HT-29 (cell line): ENCODE measurements at places on chromosomes 5 and 9. TPM values are rescaled to one million over a fixed set of nuclear protein-coding genes. Genes with fewer than 3 reads are reported as not detected.

The TRIM7 gene
- total RNA-seq, result 2.9 and 5.5 TPM in 2 replicates

The PCDHGA4 gene
- total RNA-seq, result 0.05 TPM in 1 of 2 replicates, not detected in the other

The DOCK8 gene
- not detected in 2 replicates for total RNA-seq

The GABBR2 gene
- not detected in 2 replicates for total RNA-seq

The KCNIP1 gene
- total RNA-seq, result not detected in 2 replicates

DNA sequence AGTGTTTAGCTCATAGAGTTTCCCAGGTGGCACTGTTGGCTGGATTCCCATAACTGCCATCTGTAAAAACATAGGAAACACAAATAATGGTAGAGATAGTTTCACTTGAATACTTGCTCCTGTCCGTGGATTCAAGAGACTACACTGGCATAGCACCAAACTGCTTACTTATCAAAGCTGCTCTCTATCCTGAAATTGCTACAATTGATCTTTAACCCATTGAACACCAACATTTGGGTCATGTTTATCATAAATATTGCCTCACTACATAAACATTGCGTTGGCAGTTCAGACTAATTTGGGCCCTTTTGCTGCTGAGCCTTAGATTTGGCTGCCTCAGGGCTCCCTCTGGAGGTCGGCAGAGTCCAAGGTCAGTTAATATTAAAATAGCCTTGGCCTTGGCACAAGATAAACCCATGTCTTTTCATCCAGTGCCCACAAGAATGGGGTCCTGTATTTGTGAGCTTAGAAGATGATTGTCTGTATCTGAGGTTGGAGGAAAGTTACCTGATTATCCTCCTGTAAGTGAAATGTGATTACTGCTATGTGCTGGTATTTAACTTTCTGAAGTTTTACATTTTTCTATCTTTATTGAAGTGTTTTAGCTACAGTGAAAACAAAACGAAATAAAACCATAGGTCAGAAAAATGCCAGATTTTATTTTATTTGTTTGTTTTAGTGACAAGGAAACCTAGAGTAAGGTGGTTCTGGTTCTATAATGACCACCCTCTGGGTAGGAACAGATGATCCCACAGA lies 4.0 kb upstream of the RANBP3L start:
- DNase-seq, result peak; percentile 72

The PAEP gene
- total RNA-seq, result not detected in 2 replicates

DNA sequence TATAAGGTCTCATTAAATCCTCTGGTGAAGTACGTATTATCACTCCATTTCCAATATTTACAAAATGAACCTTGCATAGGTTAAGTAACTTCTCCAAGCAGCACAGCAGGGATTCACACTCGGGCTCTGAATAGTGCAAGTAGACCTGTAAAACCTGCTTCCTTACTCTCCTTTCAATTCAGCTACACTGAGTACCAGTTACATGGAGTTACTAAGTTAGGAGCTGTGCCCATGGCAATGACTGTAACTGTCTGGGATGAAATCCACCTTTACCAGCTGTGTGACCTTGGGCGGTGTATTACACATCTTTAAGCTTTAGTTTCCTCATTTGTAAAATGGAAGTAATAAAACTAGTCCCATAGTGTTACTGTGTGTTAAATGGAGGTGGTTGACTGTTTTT lies 15.9 kb upstream of the MOB3B start:
- DNase-seq, result no peak

- no peak for DNase-seq
Observed at GRCh38 chr9:128120741-128121465, 6.6 kb downstream of the PTGES2 start.

DNA sequence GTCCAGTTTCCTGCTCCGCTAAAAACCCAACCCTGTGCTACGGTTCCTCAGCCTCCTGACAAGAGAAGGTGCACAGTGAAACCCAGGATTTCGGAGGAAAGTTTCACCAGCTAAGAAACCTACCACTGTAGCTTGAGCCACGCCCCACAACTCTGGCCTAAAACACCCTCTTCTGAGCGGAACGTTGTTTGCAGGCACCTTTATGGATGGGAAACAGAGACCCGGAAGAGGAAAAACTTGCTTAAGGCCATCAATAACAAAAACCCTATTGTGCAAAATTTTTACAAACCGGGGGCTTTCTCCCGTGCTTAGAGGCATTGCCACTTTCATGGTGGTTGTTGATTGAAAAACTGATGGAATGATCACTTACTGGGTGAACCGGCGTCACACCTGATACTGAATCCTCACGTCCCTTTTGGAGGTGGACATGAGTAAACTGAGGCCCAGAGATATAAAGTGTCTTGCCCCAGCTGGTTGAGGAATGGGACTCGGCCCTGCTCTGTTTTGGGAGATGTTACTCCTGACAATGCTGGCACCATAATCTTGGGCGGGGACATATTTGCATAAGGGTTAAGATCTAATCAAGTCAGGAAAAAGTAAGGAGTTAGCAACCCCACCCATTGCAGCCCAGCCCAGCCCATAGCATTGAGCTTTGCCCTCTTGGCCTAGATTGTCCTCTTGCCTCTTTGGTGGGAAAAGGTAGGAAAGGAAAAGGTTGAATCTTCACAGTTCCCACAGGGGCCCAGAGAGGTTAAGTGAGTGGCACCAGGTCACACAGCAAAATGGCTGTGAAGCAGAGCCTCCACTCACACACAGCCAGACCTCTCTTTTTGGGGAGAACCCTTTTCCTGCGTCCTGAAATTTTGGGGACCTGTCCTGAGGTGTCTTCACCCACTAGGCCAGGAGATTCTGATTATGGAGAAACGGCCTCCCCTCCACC lies 23.2 kb upstream of the PTGS1 start:
- peak; percentile 44 for DNase-seq

- DNase-seq, result no peak
Observed at GRCh38 chr5:177189416-177189815, 55.8 kb downstream of the NSD1 start.

- peak; percentile 77 for DNase-seq
Observed at GRCh38 chr9:34380511-34381315, 4.0 kb upstream of the MYORG start.

GRCh38 chr9:32677931-32678330 lies 42.5 kb upstream of the TAF1L start:
- DNase-seq, result no peak

GRCh38 chr5:151676719-151677118 lies 10.0 kb downstream of the SPARC start:
- DNase-seq, result no peak

The NMUR2 gene
- 20.6 and 26.2 TPM in 2 replicates for total RNA-seq

The PPP2CA gene
- total RNA-seq, result 212 and 215 TPM in 2 replicates

- no peak for DNase-seq
Observed at GRCh38 chr5:167752936-167753335, 538.5 kb upstream of the WWC1 start.

The INPP5E gene
- total RNA-seq, result 15.9 and 16.4 TPM in 2 replicates

DNA sequence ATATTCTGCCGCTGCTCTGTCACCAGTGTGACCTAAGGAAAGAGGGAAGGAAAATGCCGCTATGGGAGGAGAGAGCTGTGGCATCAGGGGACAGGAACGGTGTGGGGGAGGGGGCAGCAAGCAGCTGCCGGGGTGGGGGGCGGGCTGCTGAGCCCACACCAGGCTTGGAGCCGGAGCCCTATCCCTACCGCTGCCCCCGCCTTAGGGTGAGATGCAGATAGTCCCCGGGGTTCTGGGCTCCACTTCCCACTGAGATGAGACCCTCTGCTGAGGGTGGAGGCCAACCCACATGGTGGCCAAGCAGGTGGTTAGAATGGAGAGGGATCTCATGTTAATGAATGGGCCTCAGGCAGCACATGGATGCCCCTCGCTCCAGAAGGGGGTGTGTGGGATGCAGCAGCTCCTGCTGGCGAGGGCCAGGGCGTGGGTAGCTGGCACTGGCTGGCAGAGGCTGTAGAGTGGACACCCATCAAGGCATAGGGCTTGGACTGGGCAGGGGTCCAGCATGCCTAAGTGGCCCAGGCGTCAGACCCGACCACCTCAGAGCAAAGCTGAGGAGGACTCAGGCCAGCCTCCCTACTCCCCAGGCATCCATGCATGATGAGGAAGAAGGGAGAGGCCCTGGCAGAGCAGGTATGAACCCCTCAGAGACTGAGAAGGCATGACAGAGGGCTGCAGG lies 131.5 kb downstream of the ZNF354C start:
- no peak for DNase-seq

GRCh38 chr5:126428421-126428820 lies 5.2 kb downstream of the GRAMD2B start:
- DNase-seq, result no peak

- DNase-seq, result no peak
Observed at GRCh38 chr9:89166852-89167251, 11.8 kb downstream of the SHC3 start.

- DNase-seq, result no peak
Observed at GRCh38 chr5:129410488-129410887, 49.6 kb upstream of the ADAMTS19 start.

The SLC25A2 gene
- 0.33 TPM in 1 of 2 replicates, not detected in the other for total RNA-seq

DNA sequence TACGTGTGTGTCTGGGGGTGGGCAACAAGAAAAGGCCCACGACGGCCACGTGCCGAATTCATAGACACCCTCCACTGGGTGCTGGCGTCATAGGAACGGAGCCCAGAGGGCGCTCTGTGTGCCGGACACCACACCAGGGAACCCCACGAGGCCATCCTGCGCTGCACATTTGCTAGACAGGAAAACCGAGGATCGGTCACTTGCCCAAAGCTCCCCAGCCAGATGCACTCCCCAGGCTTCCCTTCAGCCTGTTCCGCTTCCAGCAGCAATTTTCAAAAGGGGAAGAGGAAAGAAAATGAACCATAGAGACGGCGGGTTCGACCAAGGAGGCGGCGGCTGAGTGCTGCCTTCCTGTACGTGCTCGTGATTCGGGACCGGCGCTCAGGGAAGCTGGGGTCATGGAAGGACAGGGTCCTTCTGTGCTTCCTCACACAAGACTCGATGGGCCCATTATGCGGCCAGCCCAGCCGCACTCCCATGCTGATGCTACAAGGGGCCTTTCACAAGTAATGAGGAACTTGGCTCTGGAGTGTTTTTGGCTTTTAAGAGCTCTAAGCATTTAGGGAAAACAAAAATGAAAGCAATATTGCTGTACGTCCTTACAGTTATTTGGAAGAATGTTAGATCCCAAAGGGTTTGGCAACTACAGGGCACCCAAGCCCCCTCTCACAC lies 124.6 kb upstream of the SARDH start:
- no peak for DNase-seq

DNA sequence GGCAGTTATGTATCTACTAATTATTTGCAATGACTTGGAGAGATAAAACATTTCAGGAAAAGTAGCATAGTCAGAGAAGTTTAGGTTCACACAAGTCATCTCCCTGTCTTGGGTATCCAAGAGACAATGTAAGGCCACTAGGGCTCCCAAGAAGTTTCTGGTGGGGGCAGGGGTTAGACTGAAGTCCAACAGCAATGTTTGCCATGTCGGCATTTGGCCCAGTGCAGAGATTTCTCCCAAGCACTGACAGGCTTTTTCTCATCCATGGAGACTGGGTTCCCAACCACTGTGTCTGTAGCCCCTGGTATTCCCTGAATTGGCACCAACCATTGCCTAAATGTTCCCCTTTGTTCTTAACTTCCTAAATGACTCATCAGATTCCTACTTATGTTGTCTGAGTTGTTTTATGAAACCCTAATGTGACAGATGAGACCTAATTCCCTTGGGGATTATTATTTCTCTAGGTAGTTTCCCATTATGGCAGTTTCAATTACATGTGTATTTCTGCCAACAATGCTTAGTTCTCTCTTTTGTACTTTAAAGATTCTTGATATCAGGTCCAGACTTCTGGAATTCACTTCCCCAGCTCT lies 103.6 kb upstream of the EGFLAM start:
- no peak for DNase-seq

GRCh38 chr5:35198075-35198474 lies 32.2 kb downstream of the PRLR start:
- DNase-seq, result peak; percentile 55

The NREP gene
- total RNA-seq, result 0.97 and 3.5 TPM in 2 replicates

The PCDHA4 gene
- not detected in 2 replicates for total RNA-seq

DNA sequence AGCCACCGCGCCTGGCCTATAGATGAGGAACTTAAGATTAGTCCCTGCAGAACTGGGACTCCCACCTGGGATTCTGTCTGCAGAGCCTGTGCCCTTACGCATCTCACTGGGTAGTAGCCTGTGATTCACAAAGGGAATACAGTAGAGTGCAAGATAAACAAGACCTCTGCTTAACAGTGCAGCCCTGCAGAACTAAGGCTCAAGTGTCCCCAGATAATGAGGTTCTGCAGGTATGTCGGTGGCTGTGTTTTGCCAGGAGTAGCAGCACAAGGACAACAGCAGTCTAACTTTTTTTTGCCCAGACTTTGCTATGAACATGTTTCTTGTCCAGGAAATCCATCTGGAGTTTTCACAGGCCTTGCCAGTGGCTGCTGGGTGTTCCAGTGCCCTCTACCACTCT lies 59.7 kb downstream of the DCP2 start:
- DNase-seq, result no peak

DNA sequence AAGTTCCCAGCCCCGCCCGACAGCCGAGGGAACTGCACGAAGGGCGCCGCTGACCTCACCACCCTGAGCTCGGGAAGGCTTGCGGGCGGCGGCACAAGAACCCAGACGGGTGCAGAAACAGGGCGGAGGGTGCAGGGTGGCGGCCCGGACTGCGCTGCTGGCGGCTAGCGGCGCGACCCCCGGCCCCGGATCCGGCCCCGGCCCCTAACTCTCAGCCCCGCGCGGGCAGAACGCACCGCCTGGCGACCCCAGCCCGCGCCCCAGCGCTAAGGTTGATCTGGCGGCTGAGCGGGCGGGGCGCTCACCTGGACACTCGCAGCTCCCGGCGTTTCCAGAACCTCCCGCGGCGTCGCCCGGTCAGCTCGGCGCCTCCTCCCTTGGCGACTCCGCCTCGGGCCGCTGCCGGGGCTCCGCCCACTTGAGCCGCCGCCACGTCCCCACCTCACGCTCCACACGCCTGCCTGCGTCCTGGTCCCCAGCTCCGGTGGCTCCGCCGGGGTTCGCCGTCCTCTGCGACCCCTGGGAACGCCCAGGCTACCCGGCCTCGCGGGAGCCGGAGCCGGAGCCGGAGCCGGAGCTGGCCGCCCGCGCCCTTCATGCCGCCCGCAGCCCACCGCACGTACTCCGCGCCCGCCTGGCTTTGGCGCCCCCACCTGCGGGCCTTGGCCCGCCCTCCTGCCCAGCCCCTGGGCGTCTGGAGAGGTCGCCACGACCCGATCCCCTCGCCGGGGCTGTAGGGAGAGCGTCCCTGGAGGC lies at the start of gene P4HA2:
P4HA2 (minus strand) TSS at position 369 of the 756 bp plus-strand sequence. CDS start 9,227 bp downstream, outside the sequence.
- peak; percentile 85 for DNase-seq

The GARNL3 gene
- 0.56 and 1.3 TPM in 2 replicates for total RNA-seq

- DNase-seq, result no peak
Observed at GRCh38 chr5:170636206-170636605, 132.4 kb downstream of the KCNIP1 start.

DNA sequence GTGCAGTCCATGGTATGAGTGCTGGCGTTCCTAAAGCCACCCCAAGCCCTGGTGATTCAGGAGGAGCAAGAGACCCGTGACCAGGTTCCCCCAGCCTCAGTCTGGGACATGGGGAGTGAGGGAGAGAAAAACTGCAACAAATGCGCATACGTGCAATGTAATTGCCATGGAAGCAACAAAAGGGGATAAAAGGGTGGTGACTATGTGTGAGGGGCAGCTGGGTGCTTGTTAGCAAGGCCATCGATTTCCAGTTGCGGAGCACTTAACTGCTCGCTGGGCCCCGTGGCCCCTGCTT lies 709 bp upstream of the SH3PXD2B start:
- DNase-seq, result no peak

The SYNPO gene
- total RNA-seq, result 0.44 and 0.56 TPM in 2 replicates

The GAS1 gene
- total RNA-seq, result 0.03 and 0.21 TPM in 2 replicates
